Pons (tissue), 1 donor: ENCODE measurements at places on chromosomes 2 and 18.
A peak's percentile ranks its signal among the peaks of the same experiment; 100 is the strongest.

DNA sequence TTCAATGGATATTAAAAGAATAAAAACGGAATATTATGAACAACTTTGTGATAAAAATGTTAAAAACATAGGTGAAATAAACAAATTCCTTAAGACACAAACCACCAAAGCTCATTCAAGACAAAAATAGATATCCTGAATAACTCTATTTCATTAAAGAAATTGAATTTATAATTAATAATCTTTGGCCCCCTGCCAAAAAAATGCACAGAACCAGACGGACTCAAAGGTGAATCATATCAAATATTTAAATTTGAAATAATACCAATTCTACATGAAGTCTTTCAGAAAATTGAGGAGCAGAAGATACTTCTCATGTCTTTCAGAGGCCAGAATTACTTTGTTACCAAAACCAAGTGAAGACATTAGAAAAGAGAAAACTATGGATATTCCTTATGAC lies 128.3 kb upstream of the KLHL29 start:
- DNase-seq = no peak

DNA sequence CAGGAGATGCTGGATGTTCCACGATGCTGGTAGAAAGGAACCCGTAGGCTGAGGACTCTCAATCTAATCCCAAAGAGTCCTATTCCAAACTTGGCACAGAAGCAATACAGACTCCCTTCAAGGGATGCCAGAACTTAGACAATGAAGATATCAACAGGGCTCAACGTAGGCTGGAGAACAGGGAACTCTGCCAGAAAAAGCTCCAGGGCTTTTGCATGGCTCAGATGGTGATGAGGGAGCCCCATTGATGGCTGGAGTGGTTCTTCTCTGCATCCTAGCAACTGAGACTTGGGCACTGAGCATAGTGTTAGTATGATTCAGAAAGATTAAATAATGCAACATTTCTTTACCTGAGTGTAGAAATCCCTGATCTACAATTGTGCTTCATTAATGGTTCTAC lies 117.2 kb upstream of the NCK2 start:
- peak; percentile 62 for DNase-seq

DNA sequence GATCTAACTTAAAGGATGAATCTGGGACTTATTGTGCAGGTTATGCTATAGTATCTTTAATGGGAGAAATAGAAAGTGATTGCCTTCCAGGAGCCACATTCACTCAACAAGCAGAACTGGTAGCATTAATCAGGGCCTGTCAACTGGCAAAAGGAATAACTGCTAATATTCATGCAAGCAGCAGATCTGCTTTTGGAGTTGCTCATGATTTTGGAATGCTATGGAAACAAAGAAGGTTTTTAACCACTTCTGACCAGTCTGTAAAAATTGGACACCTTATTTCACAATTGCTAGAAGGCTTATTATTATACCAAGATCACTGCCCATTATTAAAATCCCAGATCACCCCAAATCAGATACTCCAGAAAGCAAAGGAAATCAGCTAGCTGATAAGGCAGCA lies 200.4 kb downstream of the MREG start:
- no peak for DNase-seq

DNA sequence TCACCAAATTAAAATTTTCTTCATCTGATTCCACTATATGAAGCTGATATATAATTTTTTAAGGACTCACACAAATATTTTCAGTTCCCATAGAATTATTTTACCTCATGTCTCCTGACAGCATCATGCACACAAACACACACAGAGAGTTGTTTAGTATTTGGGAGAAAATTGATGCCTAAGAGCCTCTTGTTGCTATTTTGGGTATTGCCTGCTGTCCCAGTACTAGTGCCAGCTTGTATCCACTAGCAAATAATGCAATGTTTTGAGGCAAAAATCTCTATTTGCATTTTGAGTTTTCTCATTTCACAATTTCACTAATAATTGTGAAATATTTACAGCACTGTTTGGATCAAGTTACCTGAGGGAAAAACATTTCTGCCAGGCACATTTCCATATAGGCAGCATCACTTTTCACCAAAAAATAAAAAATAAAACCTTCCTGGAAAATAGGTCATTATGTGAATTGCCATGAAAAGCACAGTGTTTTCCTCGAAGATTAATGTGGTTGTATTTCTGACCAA lies 328.2 kb downstream of the KCNJ3 start:
- peak; percentile 40 for DNase-seq

- DNase-seq = no peak
Observed at GRCh38 chr2:212987492-212987891, 163.9 kb downstream of the IKZF2 start.

DNA sequence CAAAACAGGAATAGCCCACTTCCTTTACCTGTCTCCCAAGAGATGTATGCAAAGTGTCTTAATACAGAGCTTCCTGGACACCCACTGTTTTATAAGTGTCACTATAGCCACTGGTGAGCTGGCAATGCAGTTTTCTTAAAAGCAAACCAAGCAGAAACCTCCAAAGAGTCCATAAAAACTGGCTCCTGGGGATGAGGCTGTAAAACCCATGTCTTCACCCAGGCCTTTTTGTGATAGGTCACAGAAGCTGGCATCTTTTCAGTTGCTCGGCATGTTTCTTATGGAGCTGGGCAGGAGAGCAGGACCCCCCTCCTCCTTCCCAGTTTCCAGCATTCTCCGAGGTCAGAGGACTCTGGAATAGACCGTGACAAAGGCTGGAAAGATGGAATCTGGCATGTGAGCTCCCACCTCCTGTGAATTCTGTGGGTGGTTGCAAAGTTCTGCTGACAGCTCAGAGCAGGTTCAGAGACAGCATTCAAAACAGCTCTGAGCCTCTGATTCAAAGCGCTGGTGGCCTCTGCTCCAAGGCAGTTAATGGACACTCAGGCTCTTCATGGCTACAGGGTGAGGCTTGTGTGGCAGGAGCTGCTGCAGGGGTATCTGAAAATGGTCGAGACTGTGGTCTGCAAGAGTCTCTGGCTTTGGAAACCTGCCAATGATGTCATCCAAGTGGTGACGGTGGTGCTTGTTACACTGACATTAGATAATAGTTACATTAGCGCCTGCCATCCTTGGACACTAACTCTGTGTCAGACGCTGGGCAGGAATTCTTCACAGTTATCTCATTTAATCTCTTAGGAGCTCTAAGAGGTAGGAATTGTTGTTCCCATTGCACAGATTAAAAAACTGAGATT lies 283.4 kb downstream of the CLIP4 start:
- DNase-seq = no peak

GRCh38 chr2:177796011-177796410 lies 276.6 kb downstream of the PDE11A start:
- no peak for DNase-seq
